Forelimb muscle (tissue), 1 donor: ENCODE measurements at places on chromosomes 16 and 17.

DNA sequence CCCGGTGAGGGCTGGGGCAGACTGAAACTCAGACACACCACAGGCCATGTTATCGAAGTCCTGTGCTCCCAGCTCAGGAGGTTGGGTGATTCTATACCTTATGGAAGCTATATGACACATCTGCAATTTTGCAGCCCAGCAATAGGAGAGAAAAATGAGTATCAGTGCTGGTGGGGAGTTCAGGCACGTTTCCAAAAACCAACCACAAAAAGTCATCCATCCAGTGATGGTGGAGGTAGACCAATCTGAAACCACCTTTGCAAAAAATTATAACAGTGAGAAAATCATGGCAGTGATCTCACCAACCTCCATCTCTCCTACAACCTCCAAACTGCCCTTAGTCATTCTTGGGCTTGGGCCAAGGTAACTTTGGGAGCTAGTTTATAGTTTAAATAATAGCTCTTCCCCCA lies 327.9 kb downstream of the SLC39A11 start:
- no peak for DNase-seq

DNA sequence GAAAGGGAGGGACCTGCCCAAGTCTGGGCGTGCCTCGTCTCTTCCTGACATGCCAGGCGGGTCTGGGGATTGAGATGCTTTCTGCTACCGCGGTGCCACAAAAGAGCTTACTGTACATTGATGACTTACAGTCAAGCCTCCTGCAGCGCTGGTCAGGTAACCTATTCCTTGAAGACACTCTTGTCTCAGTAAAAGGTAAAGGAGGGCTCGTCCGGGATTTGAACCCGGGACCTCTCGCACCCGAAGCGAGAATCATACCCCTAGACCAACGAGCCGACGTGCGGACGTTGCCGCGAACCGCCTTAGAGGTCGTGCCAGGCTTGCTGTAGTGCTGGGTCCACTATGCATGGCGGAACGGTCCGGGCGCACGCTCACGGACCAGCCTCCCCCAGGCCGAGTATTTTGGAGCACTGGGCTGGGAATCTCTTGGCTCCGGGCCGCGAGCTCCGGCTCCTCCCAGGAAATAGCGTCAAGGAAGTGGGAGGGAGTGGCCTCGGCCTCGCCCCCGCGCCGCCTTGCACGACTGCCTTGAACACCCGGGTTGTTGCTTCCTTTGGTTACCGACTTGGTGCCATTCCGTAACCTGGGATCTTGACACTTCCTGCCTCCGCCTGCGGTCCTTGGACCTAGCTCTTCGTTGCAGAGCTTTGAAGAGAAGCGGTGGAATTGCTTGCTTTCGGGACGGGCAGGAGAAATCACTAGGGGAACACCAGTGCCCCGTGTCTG lies 12.4 kb upstream of the AURKB start:
- peak; percentile 67 for DNase-seq

GRCh38 chr16:26988186-26988585 lies 78.5 kb upstream of the C16orf82 start:
- no peak for DNase-seq

GRCh38 chr17:82795615-82796014 lies 43.8 kb downstream of the TBCD start:
- DNase-seq, result no peak

DNA sequence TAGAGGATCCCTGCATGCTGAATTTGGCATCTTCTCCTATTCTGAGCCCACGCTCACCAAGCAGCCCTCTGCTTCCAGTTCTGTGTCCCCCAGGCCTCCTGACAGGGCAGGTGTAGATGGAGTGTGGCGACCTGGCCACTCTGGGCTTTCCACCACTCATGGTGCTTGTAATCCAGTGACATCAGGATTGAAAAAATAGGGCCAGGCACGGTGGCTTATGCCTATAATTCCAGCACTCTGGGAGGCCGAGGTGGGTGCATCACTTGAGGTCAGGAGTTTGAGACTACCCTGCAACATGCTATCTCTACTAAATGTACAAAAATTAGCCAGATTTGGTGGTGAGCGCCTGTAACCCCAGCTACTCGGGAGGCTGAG lies 29.4 kb downstream of the UNK start:
- no peak for DNase-seq

- no peak for DNase-seq
Observed at GRCh38 chr16:69566240-69566980, 644 bp downstream of the NFAT5 start.

DNA sequence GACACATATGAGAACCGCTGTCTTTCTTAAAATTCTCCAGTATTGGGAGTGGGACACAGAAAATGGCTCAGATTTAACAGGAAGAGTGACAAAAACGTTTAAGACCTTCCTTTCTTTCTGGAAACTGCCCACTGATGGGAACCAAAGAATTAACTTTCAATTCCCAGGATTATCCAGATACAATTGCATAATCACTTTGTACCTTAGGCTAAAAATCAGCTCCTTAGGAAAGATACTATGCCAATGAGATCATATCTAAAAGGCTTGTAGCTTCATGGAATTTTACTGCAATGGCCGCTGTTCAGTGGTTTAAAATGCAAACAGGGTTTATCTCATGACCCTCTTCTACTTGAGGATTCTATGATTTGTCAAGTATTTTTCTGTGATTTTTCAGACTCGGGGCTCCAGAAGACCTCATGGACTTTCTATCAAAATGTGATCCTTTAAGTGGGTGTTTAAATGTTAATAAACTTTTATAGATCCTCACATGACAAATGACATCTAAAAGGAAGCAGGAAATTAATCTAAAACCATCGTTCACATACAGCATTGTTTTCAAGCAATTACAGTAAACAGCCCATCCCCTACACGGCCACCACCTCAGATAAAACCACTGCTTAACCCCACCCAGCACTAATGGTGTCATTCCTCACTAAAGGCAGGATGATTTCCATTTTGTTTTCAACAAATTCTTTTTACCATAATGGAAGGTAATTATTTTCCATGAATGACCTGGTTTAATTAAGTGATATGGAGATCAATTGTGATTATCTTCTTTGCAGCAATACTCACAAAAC lies 31.6 kb upstream of the ERN1 start:
- DNase-seq, result no peak

- no peak for DNase-seq
Observed at GRCh38 chr17:42759982-42760651, 910 bp upstream of the RAMP2 start.

- no peak for DNase-seq
Observed at GRCh38 chr17:29733166-29733565, 110.5 kb upstream of the CORO6 start.

DNA sequence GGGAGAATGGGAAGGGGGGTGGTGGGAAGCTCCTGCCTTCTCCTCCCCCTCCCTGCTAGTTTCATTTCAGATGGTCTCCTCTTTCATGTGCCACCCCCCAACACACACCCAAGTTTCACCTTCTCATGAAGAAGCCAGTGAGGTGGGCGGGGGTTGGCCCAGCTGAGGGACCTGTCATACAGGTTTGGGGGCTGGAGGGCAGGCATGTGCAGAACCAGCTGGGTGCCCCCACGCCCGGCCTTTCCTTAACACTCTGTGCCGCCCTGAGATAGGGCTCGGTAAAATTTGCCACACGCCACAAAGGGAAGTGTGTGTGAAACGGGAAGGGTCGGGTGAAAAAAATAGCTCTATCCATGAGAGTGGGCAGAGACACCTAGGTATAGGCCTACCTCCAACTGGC lies 57.4 kb downstream of the PIPOX start:
- DNase-seq, result no peak

DNA sequence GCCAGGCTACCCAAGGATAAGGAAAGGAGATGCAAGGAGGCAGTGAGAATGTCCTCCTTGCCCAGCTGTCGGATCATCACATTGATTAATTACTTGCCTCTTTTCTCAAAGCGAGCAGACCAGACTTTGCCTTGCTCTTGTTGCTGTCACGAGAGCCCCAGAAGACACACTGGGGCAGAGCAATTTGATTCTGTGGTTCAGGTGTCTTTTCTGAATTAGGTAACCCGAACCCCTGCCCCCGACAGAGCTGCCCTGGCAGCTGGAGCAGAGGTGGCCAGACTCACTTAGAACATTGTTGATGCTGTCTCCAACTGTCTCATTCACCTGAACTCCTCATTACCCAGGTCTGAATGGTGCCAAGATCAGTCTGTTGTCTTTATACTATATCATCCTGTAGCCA lies 34.3 kb downstream of the VAT1L start:
- no peak for DNase-seq

DNA sequence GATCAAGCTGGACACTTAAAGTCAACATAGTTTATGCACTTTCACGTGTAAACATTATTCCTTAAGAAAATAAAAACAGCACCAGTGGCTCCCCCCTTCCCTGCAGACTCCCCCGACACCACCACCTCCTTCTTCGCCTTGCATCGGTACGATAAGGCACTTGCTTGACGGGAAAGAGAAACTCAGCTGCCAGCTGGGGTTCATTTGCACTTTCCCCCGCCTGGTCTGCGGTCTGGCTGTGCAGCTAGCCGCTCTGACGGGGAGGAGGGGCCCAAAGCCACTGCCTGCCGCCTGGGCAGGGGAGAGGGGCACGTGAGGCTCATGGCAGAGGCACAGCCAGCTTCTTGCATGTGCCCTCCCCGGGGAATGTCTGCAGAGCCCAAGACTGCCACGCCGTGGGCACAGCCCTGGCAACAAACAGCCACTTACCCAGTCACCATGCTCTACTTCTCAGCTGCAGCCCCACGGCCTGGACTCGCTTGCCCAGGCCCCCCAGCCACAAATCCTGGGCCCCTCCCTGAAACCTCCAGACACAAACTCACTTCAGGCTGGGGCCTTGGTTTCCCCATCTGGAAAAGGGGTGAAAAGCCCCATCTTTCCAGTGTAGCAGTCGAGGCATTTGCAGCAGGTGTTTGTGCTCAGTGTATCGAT lies 16.5 kb upstream of the PRM1 start:
- no peak for DNase-seq

- DNase-seq, result no peak
Observed at GRCh38 chr17:55652825-55653224, 69.8 kb downstream of the TMEM100 start.

- DNase-seq, result no peak
Observed at GRCh38 chr17:49681106-49681979, 3.4 kb upstream of the SPOP start.

GRCh38 chr17:70028397-70028796 lies 46.6 kb upstream of the KCNJ16 start:
- DNase-seq, result no peak

DNA sequence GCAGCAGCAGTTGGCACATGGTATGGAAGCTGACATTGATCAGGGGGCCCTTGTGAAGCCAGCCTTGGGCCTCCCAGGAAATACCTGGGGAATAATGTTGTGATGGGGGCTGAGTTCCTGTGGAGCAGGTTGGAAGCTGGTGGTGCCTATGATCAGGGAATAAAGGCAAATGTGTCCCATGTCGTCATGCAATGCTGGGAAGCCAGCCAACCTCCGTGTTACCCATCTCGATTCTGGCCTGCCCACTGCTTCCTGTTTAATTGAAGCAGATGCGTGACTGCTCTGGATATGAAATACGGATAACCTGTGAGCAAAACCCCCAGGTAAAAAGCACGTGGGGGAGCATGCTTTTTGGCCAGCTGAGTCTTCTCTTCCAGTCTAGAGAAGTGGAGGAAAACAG lies 580.4 kb upstream of the HSBP1 start:
- DNase-seq, result no peak

GRCh38 chr16:16139061-16139460 lies 84.2 kb downstream of the ABCC6 start:
- DNase-seq, result no peak

GRCh38 chr16:64365448-64365931 lies 756.4 kb downstream of the CDH11 start:
- DNase-seq, result no peak

- no peak for DNase-seq
Observed at GRCh38 chr16:1443980-1444729, at the start of gene CCDC154. Gene CCDC154 (minus strand): TSS chr16:1444556. CDS start chr16:1444322, 234 bp downstream.

DNA sequence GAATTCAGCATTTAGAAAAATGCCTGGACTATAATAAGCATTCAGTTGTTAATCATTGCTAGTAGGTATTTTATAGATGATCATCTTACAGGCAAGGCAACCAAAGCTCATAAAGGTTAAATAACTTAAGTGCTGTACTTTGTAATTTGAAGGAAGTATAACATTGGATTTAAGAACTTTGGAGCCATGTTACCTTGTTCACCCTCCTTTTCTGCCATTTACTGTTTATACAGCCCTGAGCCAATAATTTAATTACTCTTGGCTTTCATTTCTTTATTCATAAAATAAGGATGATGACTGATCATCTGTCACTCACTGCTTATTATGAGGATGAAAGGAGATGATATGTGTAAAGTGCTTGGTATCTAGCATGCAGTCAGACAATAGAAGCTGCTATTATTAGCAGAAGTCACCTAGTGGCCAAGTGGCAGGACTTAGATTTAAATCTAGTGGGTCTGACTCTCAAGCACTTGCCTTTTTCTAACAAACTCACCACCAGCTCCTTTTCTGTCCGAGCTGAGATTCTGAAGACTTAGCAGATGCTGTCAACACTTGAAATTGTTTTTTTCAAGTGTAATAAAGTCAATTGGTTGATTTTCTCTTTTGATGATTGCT lies 18.3 kb upstream of the DDX52 start:
- no peak for DNase-seq

- DNase-seq, result no peak
Observed at GRCh38 chr16:55655897-55656681, at the start of gene SLC6A2. Gene SLC6A2 (plus strand): TSS chr16:55655988. CDS start chr16:55656695, 707 bp downstream.

GRCh38 chr17:75769536-75769935 lies 4.5 kb upstream of the GALK1 start:
- no peak for DNase-seq

DNA sequence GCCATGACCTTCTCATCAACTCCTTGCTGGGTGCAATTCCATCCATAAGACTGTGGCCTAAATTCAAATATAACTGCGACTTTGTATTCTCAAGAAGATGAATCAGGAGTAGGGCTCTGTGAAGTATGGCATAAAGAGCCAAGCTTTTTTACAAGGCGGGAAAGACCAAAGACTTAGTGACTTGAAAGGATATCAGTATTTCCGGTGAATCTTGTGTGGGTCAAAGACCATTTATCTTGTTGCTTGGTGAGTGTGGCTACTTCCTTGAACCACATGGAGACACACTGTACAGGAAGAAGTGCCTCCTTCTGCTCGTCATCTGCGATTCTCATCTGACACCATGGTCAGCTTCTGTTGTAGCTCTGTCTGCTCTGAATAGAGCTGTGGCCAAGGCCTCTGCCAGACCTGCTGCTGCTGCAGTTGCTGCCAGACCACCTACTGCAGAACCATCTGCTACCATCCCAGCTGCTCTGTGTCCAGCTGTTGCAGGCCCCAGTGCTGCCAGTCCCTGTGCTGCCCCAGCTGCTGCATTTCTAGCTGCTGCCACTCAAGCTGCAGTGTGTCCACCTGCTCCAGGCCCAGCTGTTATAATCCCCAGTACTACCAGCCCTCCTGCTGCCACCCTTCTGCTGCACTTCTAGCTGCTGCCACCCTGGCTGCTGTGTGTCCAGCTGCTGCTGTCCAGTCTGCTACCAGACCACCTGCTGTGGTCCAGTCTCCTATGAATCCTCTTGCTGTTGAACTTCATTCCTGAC lies 6.1 kb upstream of the KRTAP2-4 start:
- no peak for DNase-seq

GRCh38 chr17:56325313-56326000 lies 172.2 kb downstream of the ANKFN1 start:
- DNase-seq, result no peak

GRCh38 chr16:81730090-81731051 lies 48.7 kb upstream of the PLCG2 start:
- peak; percentile 57 for DNase-seq

- DNase-seq, result no peak
Observed at GRCh38 chr17:17030515-17031211, 11.6 kb upstream of the MPRIP start.
